ENCODE measurements at places on chromosomes 13 and 19.

- no peak for DNase-seq
Measured at GRCh38 chr19:3968556-3969434, 2.1 kb downstream of the DAPK3 start.

GRCh38 chr19:43548706-43549105 lies 15.7 kb downstream of the ZNF575 start:
- DNase-seq = no peak

- DNase-seq = no peak
Measured at GRCh38 chr13:50919277-50919676, 9.7 kb downstream of the RNASEH2B start.

DNA sequence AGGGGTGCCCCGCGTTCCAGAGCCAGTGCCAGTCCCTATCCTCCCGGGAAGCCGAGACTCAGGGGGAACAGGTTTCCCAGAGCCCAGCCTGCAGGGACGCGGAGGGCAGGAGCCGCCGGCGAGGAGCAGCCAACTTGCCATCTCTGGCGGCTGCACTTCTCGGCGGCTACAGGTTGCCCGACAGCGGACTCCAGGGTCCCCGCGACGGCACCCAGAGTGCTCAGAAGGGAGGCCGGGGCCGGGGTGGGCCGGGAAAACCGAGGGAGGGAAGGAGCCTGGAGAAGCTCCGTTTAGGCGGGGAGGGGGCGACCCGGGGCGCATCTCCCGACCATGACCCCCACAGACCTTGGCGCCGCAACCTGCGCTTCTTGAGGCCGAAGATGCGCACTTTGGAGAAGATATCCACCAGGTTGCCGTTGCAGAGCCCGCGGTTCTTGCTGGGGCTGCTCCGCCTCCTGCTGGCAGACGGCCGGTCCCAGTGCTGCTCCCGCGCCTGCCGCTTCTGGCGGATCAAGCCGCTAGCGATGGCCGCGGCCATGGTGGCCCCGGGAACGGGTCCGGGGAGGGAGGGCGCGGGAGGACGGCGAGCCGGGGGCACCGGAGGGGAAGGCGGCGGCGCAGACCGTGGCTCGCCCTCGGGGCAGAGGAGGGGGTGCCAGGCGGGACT lies 463.8 kb downstream of the ITGBL1 start:
- peak; percentile 32 for DNase-seq

All from activated CD4-positive, alpha-beta T cell treated with anti-CD3 and anti-CD28 coated beads for 36 hours (primary cell).